ENCODE measurements at places on chromosomes 12 and 14. TPM values are rescaled to one million over a fixed set of nuclear protein-coding genes. Genes with fewer than 3 reads are reported as not detected.

The GRIP1 gene
- polyA plus RNA-seq: 21.1 TPM

The LALBA gene
- polyA plus RNA-seq: not detected

The NOC4L gene
- 11.0 TPM for polyA plus RNA-seq

The NEUROD4 gene
- polyA plus RNA-seq: not detected

The PLEKHD1 gene
- 5.9 TPM for polyA plus RNA-seq

DNA sequence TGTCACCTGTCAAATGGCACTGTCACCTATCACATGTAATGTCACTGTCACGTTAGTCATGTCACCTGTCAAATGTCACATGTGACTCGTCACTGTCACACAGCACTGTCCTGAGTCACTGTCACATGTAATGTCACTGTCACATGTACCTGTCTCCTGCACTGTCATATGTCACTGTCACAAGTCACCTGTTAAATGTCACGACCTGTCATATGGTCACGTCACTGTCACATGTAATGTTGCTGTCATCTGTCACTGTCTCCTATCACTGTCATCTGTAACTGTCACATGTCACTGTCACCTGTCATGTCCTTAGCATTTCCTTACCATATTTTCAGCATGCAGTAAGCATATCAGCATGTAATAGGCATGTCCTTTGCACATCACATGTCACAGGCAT, 27.1 kb upstream of the TESC start:
- DNase-seq: no peak

- DNase-seq: no peak
Observed at GRCh38 chr12:55663391-55663790, 26.7 kb downstream of the OR10P1 start.

DNA sequence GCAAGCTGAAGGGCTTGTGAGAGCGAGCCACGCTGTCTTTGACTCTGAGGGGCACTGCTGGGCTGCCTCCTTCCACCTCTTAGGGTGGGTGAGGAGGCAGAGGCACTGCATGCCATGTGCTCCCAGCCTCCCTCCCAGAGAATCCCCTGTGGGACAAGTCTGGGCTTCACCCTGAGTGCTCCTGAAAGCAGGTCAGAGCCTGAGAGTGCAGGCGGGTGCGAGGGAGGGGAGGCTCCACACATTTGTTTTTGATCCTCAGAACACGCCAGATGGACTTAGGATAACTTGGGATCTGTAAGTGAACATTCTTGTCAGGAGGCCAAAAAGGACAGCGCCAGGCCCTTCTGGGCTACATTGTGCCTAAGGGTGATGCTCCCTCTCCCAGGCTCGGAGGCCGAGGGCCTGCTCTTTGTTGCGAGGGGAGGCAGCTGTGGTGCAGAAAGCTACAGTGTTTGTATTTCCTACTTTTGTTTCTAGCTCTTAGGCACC, 155.4 kb downstream of the TMX1 start:
- no peak for DNase-seq

GRCh38 chr12:57341275-57341990, 89.4 kb downstream of the R3HDM2 start:
- no peak for DNase-seq

DNA sequence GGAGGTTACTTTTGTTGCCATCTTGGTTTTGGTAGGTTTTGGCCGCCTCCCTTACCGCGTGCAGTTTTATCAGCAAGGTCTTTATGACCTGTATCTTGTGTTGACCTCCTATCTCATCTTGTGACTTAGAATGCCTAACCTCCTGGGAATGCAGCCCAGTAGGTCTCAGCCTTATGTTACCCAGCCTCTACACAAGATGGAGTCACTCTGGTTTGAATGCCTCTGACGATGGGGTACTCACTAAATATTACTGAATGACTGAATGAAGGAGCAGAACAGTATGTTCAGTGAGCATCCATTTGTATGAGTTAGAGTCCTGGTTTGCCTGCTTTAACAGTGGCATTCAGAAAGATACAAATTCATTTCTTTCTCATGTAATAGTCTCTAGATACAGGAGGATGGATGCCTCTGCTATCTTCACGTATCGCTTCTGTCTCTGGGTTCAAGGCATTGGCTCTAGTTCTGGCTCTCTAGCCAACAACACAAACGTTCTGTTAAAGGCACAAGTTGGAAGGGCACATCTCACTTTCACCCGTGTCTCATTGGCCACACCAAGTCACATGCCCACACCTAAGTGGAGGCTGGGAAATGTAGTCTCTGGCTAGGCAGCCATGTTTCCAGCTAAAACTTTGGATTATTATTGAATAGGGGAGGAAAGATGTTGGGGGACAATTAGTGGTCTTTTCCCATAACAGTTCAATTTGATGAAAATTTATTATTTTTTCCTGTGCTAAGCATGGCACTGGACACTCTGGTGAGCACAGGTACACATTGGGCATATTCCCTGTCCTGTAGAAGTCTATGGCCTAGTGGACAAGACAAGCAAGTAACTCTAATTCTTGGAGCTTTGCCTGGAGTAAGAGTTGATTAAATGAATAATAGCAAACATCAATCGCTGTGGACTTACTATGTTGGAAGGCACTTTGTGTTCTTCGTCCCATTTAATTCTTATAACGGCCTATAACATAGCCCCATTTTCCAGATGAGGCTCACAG, 75.2 kb upstream of the RPH3A start:
- DNase-seq: no peak

DNA sequence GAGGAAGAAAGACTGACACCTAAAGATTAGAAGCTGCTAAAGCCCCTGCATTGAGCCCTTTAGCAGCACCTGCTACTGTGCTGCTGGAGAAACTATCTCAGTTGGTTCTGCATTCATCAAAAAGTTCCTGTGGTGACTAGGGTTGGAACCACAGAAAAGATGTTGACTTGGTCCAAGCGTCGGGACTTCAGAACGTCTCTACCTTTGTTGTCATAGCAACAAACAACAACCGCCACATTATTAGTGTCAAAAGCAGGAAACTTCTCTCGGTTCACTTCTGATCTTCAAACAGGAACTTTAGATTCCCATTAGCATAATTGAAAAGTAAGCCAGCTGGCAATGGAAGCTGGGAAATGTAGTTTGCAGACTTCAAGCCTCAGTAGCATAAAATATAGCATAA, 368.0 kb downstream of the SEC23A start:
- no peak for DNase-seq

GRCh38 chr14:93975791-93976476, 436 bp downstream of the ASB2 start:
- no peak for DNase-seq
